Upper lobe of right lung (tissue), 1 donor: ENCODE measurements at places on chromosomes 6 and 20.

DNA sequence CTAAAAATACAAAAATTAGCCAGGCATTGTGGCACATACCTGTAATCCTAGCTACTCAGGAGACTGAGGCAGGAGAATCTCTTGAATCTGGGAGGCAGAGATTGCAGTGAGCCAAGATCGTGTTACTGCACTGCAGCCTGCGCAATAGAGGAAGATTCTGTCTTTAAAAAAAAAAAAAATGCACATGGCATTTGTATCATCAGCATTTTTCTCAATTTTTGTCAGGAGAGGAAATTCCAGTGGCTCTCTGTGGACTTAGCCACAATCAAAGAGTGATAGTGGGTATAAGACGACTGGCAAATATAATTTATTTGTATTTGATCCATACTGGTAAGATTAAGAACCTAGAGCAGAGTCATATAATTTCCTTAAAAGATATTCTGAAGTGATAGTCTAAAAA, 28.6 kb downstream of the DEFB114 start:
- no peak for DNase-seq

GRCh38 chr6:132731086-132731485, 17.2 kb upstream of the VNN1 start:
- DNase-seq: no peak

- no peak for DNase-seq
These were observed 505.1 kb downstream of the QKI start for GRCh38 chr6:163919652-163920051.

DNA sequence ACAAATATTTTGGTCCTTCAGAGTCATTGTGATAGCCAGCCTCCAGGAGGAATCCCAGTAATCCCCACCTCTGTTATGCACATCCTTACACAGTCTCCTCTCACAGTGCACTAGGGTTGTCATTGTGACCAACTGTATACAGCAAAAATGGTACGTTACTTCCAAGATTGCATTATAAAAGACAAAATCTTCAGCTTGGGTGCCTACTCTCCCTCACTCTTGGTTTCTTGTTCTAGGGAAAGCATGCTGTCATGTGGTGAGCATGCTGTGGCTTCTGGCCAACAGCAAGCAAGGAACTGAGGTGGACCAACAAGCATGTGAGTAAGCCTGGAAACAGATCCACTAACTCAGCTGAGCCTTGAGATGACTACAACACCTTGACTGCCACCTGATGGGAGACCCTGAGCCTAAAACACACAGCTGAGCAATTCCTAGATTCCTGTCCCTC, 130.1 kb upstream of the DST start:
- DNase-seq: no peak

- no peak for DNase-seq
These were observed 8.7 kb downstream of the CCDC170 start for GRCh38 chr6:151502499-151502898.

DNA sequence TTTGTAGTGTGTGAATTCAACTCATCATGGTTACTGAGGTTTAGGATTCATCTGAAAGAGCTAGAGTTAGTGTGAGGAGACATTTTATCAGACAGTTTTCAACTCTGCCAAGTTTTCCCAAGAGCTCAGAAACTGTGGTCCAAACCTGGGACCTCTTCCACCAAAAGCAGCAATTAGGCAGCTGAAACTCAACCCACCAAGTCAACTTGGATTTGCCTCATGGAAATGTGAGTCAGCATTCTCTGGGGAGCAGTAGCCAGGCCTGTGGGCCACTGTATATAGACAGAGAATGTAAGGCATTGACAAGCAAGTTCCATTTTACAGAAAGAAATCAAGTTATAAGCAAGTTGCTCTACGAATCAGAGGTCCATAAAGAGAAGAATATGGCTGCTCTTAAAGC, 178.8 kb upstream of the HDDC2 start:
- no peak for DNase-seq

DNA sequence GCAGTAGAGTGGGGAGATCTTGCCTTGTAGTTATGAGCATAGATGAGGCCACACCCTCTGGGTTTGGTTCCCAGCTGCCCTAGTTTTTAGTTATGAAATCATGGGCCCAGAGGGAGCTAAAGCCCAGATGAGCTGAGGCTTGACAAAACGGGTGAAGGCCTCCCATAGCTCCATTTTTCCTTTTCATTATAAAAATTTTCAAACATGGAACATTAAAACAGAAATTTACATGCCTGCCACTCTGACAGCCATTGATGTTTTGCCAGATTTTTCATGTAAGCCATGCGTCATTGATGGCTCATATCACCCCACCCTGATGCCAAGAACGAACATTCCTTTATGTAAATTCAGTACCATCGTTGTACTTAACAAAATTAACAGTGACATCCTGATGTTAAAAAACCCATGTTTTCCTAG, 67.9 kb downstream of the IGF2R start:
- DNase-seq: no peak

GRCh38 chr6:32128751-32129296, 778 bp upstream of the ATF6B start:
- DNase-seq: no peak

GRCh38 chr6:11592294-11592906, 54.9 kb downstream of the TMEM170B start:
- no peak for DNase-seq

- DNase-seq: no peak
These were observed 677.5 kb downstream of the HDGFL1 start for GRCh38 chr6:23246896-23247295.

DNA sequence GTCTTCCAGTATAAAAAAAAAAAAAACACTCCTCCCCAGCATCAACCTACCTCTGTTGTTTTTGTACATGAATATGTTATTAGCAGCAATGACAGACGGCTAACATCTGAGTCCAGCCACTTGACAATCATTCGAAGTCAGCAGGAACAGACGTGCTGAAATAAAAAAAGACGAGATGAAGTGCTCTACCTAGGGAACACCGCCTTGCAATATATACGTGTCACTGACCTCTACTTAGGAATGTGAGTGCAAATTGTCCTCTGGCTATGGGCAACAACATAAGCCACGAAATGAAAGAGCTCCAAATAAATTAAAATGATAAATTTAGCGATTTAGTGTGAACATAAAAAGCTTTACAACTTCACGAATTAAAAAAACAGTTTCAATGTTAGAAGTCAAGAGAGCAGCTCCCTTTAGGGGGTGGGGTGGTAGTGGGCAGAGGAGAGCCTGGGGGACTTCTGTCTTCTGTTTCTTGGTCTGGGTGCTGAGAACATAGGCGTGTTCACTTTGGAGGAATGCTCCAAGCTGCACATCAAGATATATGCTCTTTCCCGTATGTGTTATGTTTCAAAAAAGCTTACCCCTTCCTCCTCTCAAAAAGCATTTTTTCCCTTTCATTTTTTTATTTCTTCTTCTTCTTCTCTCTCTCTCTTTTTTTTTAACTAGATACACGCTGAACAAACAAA, 23.3 kb downstream of the EDN1 start:
- DNase-seq: no peak

GRCh38 chr20:62899633-62900051, 26.7 kb downstream of the DIDO1 start:
- DNase-seq: no peak

DNA sequence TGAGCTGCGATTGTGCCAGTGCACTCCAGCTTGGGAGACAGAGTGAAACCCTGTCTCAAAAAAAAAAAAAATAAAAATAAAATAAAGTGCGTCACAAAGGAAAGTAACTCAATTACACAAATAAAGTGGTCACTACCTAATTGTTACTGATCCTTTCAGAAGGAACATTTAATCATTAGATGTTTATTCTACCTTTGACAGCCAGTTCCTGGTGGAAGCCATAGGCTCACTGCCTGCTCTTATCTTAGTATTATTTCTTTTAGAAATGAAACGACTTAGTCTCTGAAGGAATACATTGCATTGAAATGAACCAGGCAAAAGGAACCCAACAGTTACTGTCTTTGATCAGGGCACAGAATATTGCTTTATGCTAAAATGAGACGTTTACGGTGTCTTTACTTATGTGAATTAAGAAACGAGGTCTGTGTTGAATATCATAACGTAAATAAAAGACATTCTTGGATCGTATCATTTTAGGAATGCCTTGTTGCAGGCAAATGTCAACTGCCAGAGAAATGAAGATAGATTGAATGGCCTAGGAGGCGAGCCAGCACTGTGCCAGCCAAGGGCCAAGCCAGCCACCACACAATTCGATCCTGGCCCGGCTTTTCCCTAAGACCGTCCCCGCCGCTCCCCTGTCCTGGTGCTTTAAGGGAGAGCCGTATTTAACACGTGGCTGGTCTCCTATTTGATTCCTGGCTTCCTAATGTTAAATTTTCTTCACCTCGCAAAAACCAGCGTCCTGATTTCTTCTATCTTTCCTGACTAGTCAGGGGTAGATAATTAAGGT, 136.7 kb upstream of the GMDS start:
- no peak for DNase-seq

DNA sequence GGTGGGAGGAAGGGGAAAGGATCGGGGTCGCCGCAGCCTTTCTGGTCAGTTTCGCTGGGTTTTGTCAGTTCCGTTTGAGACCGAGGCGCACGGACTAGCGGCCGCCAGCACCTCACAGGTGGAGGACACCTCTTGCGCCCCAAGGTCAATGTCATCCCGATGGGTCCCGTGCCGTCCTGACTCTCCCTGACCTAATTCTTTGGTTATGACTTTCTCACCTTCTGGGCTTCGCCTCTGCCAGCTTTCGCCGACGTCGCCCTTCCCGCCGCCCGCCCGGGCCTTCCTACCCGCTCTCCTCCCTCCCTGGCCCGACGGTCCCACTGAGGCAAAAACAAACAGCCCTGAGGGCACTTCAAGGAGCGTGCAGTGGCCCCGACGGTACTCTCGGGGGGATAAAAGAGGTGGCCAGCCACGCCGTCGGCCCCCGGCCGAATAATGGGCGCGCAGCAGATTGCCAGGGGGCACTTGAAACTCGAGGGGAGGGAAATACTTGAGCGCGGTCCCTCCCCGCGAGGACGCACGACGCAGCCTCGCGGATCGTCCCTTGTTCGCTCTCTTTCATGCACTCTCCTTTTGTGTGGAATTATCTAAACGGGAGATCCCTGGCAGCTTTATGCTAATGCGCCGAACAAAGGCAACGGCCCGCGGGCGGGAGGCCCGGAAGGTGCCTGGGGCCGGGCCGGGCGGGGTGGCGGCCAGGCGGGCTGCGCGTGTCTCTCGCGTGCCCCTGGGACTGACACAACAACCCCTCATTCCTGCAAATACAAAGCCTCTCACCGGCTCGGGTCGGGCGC, 3.9 kb upstream of the INSM1 start:
- no peak for DNase-seq

DNA sequence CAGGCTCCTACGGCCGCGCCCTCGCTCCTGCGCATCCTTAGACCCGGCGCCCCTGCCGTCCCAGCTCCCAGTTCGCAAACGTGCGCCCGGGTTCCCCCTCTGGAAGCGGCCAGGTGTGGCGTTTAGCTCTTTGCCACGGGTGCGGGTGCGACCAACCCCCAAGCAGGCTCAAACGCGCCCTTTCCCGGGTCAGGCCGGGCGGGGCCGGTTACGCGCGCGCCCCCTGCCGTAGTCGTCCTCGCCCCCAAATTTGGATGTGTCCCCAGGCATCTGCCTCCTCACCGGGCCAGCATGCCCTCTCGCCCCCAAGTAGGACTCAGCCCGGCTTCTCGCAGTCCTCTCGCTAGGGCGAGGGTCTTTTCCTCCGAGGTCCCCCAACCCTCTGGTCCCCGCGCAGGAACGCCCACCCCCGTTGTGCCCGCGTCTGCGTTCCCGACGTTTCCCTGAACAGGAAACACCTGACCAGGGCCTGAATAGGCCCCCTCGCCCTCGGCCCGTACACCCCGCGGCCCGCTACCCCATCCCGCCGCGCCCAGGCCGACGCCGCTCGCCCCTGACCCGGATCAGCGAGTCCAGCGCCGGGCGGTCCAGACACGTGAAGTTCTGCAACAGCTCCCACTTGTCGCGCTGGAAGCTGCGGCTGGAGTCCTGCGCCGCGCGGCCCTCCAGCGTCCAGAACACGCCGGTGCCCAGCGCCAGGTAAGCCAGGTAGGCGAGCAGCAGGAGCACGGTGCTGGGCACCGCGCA, 520 bp downstream of the KCNK17 start:
- no peak for DNase-seq

GRCh38 chr20:6819599-6819998, 52.1 kb downstream of the BMP2 start:
- DNase-seq: no peak

GRCh38 chr20:50393242-50393641, 116.9 kb upstream of the PTPN1 start:
- DNase-seq: no peak

DNA sequence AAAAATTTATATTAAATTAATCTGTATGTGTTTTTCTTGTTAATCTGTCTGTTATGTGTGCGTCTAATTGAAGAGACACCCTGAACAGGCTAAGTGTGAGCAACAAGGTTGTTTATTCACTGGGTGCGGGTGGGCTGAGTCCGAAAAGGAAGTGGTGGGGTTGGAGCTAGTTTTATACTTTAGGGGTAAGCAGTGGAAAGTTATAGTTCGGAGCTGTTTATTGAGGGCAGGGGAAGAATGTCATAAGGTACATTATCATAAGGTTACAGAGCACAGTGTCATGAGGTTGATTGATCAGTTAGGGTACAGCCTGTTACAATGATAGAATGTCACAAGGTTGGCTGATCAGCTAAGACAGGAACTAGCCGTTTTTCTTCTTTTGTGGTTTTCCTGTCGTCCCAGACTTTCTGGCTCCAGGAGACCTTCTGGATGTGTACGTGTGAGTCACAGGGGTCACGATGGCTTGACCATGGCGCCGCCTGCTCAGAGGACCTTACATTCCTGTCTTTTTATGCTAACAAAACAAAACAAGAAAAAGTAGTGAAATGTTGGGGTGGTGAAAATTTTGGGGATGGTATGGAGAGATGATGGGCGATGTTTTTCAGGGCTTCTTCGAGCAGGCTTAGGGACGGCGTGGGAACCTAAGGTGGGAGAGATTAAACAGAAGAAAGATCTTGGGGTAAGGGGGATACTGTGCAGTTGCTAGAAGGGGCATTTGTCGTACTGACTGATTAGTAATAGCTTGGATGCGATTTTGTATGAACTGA, 754.0 kb upstream of the ADGRB3 start:
- DNase-seq: no peak

DNA sequence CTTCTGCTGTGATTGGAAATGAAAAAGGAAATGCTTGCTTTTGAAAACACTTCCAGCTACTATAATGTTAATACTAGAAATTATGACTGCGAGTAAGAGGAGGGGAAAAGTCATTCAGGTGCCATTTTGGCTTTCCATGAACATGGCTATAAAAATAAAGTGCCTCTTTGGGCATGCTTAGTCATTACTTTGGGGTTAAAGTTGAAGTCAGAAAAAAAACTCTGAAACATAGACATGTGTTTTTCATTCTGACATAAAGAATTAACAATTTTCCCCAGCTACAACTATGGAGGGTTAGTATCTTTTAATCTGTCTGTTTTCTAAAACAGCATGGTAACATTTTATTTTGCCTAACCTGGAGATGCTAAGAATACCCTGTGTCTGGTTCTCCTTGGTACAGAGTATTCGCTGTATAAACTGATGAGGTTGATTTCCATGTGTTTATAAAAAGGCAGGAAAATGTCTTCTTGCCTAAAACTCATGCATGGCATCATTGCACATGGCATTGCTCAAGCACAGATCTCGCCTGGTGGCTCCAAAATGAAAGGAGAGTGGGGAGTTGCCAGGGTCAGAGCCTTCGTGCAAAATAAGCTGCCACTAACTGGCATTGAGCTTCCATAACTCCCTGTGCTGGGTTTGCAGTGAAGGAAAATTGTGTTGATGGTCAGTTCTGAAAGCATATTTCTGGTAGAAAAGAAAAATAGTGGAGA, 188.9 kb downstream of the KCNQ5 start:
- DNase-seq: no peak
